ENCODE measurements at places on chromosomes 1 and 21.

DNA sequence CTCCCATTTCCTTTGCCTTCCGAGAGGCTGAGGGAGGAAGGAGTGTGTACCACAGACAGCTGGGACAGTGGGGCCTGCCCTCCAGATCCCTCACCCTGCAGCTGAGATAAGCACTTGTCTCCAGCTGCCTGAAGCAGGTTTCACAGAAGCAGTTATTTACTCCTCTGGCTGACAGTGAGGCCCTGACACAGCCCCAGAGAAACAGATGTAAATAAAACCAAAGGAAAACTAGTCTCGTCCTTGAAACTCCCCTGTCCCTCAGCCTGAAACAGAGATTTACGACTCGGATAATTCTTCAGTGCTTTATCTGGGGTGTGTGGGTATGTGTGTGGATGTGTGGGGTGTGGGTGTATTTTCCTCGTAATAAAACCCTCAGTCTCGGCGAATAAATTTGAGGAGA, 181.1 kb downstream of the IGSF21 start:
- no peak for DNase-seq

DNA sequence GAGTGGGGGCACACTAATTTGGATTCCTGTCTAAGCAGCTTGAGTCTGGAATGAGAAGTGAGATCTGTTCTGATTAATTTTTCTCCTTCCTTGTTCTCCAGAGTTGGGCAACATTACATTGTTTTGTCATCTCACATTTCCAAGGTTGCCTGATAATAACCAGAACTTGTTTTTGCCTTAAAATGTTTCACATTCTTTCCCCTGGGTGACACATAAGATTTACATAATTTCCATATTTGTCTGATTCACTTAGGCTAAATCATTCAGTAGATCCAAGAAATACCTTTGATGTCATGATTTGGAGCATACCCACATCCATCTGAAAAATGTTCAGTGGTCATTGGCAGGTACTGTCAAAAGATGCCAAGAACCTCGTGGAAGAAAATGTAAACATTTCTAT, 60.3 kb downstream of the XCL2 start:
- no peak for DNase-seq

DNA sequence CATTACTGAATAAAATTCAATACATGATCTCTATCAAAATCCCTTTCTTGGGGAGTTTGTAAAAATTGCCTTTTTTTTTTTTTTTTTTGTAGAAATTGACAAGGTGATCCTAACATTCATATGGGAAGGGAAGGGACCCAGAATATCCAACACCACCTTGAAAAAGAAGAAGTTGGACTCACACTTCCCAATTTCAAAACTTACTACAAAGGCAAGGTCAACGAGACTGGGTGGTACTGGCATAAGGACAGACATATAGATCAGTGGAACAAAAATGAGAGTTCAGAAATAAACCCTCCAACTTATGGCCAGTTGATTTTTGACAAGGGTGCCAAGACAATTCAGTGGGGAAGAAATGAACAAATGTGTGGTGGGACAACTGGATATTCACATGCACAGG, 31.4 kb upstream of the CLSTN1 start:
- DNase-seq: no peak

GRCh38 chr21:43808367-43808766, 19.0 kb downstream of the RRP1 start:
- no peak for DNase-seq

DNA sequence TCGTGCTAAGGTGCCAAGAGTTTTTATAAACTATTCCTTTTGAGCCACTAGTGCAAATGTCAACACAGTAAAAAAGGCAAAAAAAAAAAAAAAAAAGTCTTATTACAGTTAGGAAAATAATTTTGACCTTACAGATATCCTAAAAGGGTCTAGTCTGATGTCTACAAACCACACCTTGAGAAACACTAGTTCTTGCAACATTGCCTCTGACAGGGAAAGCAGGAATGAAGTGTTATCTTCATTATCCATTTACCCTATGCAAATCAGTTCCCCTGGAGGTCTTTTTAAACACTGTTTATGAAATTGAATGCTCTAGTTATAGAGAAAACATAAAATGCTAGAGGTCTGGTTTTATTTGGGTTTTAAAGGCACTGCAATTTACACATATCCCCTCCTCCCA, 115.2 kb upstream of the DMRTA2 start:
- no peak for DNase-seq

GRCh38 chr1:235632506-235633401, 16.8 kb downstream of the GNG4 start:
- DNase-seq: no peak

DNA sequence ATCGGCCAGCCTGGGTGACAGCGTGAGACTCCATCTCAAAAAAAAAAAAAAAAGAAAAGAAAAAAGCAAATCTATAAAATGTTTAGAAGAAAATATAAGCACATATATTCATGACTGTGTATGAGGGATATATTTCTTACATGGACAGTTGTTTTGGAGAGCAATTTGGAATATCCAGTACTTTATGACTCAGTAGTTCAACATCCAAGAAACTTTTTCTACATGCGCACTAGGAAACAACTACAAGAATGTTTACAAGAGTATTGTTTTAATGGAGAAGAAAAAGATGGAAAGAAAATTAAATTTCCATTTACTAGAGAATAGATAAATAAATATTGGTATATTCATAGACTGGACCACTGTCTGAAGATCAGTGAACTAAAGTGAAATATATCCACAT, 77.5 kb downstream of the MAST2 start:
- DNase-seq: no peak

GRCh38 chr1:27672750-27673112, 739 bp upstream of the IFI6 start:
- DNase-seq: no peak

- DNase-seq: no peak
These were observed 89.0 kb upstream of the SERTAD4 start for GRCh38 chr1:210143465-210144062.

Measured in stimulated activated CD4-positive, alpha-beta T cell treated with anti-CD3 and anti-CD28 coated beads, Interleukin-15, amount 100 ng/mL, for 1 hour (primary cell).